ENCODE measurements at places on chromosomes 12 and 14. TPM values are rescaled to one million over a fixed set of nuclear protein-coding genes. Genes with fewer than 3 reads are reported as not detected.

GRCh38 chr14:63343878-63344277, 25.1 kb upstream of the GPHB5 start:
- DNase-seq: no peak

GRCh38 chr12:129075460-129076208, 222.4 kb downstream of the GLT1D1 start:
- DNase-seq: no peak

CLEC6A gene
- not detected for total RNA-seq

GRCh38 chr12:30357766-30358490, 337.7 kb downstream of the IPO8 start:
- DNase-seq: no peak

TRHDE gene
- 9.1 TPM for total RNA-seq

OVCH1 gene
- total RNA-seq: not detected
